ENCODE measurements at places on chromosomes 4 and X. TPM values are rescaled to one million over a fixed set of nuclear protein-coding genes. Genes with fewer than 3 reads are reported as not detected.

SMIM43 gene
- polyA plus RNA-seq, result not detected

PARM1 gene
- 80.9 TPM for polyA plus RNA-seq

TMPRSS11A gene
- polyA plus RNA-seq, result 0.01 TPM

ADH7 gene
- polyA plus RNA-seq, result not detected

KCNE5 gene
- polyA plus RNA-seq, result 1.5 TPM

DNA sequence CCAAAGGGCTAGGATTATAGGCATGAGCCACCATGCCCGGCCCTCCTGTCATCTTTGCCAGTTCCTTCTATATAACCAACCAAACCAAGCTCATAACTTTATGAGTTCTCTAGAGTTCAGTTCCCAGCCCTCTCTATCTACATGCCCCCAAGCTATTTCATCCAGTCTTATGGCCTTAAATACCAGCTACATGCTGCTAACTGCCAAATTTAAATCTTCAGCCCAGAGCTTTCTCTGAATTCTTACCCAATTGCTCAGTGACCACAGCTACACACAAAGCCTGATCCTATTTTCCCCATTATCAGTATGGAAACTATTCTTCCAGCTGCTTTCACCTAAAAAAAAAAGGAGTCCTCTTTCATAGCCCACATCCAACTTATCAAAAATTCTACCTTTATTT lies 23.1 kb downstream of the TMEM184C start:
- H3K27me3 ChIP-seq, result no peaks in the 10 kb centered on the region
- no peaks in the 10 kb centered on the region for H3K4me1 ChIP-seq
- DNase-seq, result no peak

DNA sequence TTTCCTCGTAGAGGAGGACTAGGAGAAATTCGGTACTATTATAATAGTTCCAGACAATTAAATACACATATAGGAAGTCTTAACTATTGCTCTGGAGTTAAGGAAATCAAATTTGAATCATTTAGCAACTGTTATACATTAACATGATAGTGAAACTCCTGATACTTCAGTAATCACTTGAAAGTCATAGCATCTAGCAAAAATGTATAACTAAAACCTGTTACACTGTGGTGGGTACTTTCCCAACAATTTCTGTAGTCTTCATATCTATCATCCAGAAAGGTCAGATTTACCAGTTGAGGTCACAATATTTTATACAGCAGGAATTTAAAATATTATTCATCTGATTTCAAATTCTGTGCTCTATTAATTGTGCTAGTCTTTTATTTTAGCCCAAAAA lies 669.6 kb upstream of the PCDH10 start:
- H3K27ac ChIP-seq, result no peak overlapping the region
- H3K4me3 ChIP-seq, result no peak overlapping the region
- H3K4me1 ChIP-seq, result no peaks in the 10 kb centered on the region
- no peaks in the 10 kb centered on the region for H3K27me3 ChIP-seq
- no peaks in the 10 kb centered on the region for H3K36me3 ChIP-seq

- DNase-seq, result no peak
- H3K27me3 ChIP-seq, result no peaks in the 10 kb centered on the region
- no peaks in the 10 kb centered on the region for H3K36me3 ChIP-seq
- peak overlapping the region; percentile 37 for H3K27ac ChIP-seq
- H3K4me1 ChIP-seq, result peaks cover 4% of the 10 kb centered on the region
These were observed 385 bp downstream of the LYAR start for GRCh38 chr4:4289597-4289940.

- no peaks in the 10 kb centered on the region for H3K27me3 ChIP-seq
- H3K4me3 ChIP-seq, result no peak overlapping the region
- DNase-seq, result no peak
- H3K27ac ChIP-seq, result no peak overlapping the region
- H3K4me1 ChIP-seq, result no peaks in the 10 kb centered on the region
These were observed 190.2 kb downstream of the DCLK2 start for GRCh38 chr4:150268444-150268843.

DNA sequence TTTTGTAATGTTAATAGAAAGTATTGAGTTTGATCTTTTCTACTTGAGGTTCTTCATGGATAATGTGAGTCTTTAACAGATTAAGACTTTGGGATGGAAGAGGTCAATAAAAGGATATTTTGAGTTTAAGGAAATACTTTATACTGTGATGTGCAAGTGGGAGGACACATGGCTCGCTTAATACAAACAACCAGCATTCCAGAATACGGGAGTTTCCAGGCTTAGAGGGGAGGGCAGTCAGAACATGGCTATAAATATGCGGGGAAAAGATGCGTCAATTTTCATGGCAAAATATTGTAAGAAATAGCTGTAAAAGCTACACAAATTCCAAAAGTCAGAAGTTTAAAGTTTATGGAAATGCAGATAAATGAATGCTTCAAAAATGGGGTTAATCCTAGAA lies 192.3 kb downstream of the AASDH start:
- no peaks in the 10 kb centered on the region for H3K27me3 ChIP-seq
- H3K27ac ChIP-seq, result no peak overlapping the region
- no peak overlapping the region for H3K4me3 ChIP-seq

DNA sequence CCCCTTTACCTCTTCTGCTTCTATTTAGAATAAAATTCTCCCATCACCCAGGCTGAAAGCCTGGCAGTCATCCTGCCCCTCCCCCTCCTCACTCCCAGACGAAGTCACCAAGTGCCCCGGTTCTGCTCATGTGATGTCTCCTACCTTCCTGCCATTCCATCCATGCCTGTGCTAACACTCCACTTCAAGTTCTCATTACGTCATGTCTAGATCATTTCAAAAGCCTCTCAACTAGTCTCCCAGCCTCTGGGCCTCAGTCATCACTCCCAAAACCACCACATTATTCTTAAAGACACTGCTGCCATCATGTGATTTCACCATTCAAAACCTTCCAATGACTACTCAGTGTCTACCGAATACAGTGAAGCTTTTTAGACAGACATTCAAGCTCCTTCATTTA lies 17.2 kb upstream of the HOPX start:
- DNase-seq, result no peak
- no peak overlapping the region for H3K4me3 ChIP-seq
- no peaks in the 10 kb centered on the region for H3K4me1 ChIP-seq
- no peak overlapping the region for H3K27ac ChIP-seq
- no peaks in the 10 kb centered on the region for H3K36me3 ChIP-seq

GRCh38 chr4:174394915-174395314 lies 111.2 kb downstream of the CEP44 start:
- H3K27me3 ChIP-seq, result no peaks in the 10 kb centered on the region
- no peak overlapping the region for H3K4me3 ChIP-seq
- no peak for DNase-seq
- H3K27ac ChIP-seq, result no peak overlapping the region

DNA sequence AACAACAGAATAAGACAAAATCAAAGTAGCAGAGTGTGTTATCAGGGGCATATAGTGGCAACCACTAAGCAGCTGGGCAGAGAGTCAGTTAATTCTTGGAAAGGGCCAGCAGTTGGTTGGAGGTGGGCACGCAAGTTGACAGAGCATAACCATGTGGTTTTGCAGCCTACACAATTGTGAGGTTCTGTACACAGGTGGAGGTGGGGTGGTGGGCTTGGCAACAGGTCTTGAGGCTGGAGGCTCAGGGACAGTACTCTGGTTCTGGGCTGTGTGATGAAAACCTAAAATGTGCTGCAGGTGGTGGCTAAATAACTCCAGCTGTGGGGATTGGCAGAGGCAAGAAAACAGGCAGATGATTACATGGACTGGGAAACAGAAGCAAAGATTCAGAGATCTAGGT lies 1112.7 kb downstream of the PDHA2 start:
- no peak overlapping the region for H3K27ac ChIP-seq
- DNase-seq, result no peak
- no peaks in the 10 kb centered on the region for H3K4me1 ChIP-seq
- H3K36me3 ChIP-seq, result no peaks in the 10 kb centered on the region

- no peak overlapping the region for H3K27ac ChIP-seq
- no peak for DNase-seq
- no peak overlapping the region for H3K4me3 ChIP-seq
- H3K4me1 ChIP-seq, result no peaks in the 10 kb centered on the region
- H3K36me3 ChIP-seq, result peaks cover 93% of the 10 kb centered on the region
These were observed 11.2 kb upstream of the ADD1 start for GRCh38 chr4:2832309-2832980.

- H3K27me3 ChIP-seq, result peaks cover 4% of the 10 kb centered on the region
- DNase-seq, result no peak
- H3K4me3 ChIP-seq, result no peak overlapping the region
- H3K36me3 ChIP-seq, result no peaks in the 10 kb centered on the region
These were observed 106.3 kb downstream of the FAM53A start for GRCh38 chr4:1577822-1578217.

- no peaks in the 10 kb centered on the region for H3K36me3 ChIP-seq
- no peak for DNase-seq
- no peak overlapping the region for H3K27ac ChIP-seq
These were observed 1668.6 kb upstream of the AGA start for GRCh38 chr4:179110816-179111215.

- no peaks in the 10 kb centered on the region for H3K27me3 ChIP-seq
- no peaks in the 10 kb centered on the region for H3K36me3 ChIP-seq
- no peak for DNase-seq
- H3K27ac ChIP-seq, result no peak overlapping the region
These were observed 250.7 kb downstream of the THOC2 start for GRCh38 chrX:123481913-123482851.

DNA sequence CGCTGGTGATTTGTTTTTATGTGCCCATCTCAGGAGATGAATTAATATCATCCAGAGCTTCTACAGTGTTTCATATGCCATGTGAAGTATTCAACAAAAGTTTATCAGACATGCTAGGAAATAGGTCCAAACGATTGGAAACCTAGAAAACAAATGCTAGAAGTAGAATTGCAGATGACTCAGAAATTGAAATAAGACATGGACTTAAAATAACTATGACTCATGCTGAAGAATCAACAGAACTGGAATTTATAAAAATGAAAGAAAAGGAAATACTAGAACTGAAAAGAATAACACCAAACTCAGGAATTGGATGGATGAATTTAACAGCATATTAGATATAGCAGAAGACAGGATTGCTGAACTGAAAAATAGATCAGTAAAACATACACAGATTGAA lies 172.7 kb upstream of the GIMD1 start:
- H3K27me3 ChIP-seq, result no peaks in the 10 kb centered on the region
- no peak overlapping the region for H3K4me3 ChIP-seq
- no peak overlapping the region for H3K27ac ChIP-seq
- DNase-seq, result no peak
- H3K4me1 ChIP-seq, result no peaks in the 10 kb centered on the region

- H3K4me1 ChIP-seq, result no peaks in the 10 kb centered on the region
- peak overlapping the region; percentile 22 for H3K27ac ChIP-seq
- H3K36me3 ChIP-seq, result no peaks in the 10 kb centered on the region
- peak overlapping the region; percentile 39 for H3K4me3 ChIP-seq
These were observed 326.6 kb upstream of the F9 start for GRCh38 chrX:139203651-139204570.

DNA sequence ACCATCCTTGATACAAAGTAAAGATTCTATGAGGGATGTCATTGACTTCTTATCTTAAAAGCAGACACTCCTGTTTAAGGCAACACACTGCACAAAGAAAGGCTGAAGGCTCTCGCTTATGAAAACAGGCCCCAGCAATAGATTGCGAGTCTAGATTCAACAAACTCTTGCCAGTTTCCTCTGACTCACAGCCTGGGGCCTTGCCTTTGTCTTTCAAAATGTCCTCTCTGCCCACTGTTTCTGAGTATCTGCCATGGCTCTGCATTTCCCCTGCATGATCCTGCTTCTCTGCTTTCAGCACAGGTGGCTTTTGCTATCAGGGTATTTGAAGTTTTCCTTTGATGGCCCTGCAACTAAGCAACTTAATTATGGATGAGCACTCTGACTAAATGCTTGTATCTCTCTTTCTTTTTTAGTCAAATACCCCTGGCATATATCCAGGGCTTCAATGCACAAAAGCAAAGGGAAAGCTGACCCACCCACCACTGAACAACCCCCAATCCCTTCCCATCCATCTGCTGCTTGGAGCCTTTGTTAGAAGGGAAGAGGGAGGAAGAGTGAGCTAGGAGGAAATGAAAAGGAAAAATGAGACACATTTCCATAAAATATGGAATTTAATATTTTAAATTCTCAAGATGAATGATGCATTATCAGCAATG lies 32.2 kb downstream of the NDP start:
- DNase-seq, result no peak
- H3K27ac ChIP-seq, result no peak overlapping the region
- H3K4me3 ChIP-seq, result no peak overlapping the region
- no peaks in the 10 kb centered on the region for H3K36me3 ChIP-seq
- H3K4me1 ChIP-seq, result no peaks in the 10 kb centered on the region

DNA sequence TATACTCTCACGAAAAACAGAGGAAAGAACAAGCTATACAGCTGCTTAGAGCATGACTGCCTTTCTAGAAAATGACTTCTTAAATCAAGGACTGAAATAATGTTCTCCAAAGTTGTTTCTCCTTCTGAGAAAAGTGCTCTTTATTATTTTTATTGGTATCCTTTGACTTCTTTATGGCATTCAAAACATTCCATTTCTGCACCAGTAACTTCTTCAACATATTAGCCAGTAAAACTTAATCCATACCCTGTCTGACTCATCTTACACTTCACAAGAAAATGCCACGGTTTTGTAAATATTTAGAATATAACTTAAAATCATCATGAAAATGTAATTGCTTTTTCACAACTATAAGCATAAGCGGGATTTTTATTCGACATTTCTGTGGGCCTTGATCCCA lies 180.4 kb downstream of the NR3C2 start:
- DNase-seq, result no peak
- no peak overlapping the region for H3K27ac ChIP-seq
- H3K36me3 ChIP-seq, result no peaks in the 10 kb centered on the region

DNA sequence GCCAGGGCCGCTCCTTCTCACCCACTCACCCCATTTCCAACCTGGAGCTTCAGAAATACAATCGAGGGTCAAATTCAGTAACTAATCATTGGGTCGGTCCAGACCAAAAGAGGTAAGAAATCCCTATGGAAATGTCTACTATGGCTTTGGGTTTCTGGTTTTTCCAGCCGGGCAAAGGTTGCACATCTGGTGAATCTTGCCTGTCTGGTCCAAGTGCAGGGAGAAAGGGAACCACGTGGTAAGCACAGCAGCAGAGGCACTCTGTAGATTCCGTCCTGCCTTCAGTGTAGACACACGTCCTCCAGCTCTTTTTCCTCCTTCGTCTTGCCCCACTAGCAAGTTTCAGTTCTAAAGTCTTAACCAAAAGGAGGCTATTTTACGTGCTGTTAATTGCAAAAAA lies 218.0 kb upstream of the JADE1 start:
- no peak for DNase-seq
- no peak overlapping the region for H3K4me3 ChIP-seq
- H3K4me1 ChIP-seq, result no peaks in the 10 kb centered on the region
- no peak overlapping the region for H3K27ac ChIP-seq

DNA sequence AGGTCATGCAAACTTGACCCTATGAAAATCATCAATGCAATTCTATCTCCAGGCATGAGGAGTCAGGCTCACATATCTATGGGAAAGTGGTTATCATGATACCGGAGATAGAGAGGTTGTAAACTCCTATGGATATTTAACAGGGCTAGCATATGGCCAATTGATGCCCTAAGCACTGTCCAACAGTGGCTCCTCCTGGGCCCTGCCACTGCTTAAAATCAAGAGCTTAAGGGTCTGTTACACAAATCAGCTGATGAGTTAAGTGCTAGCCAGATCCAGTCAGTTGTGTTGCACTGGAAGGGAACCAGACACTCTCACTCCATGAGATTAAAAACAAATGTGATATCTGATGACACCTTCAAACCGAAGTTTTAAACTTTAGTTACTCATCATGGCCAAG lies 337.6 kb downstream of the STIM2 start:
- no peak for DNase-seq
- H3K27ac ChIP-seq, result no peak overlapping the region
- H3K36me3 ChIP-seq, result no peaks in the 10 kb centered on the region
- no peaks in the 10 kb centered on the region for H3K4me1 ChIP-seq
